GM23338 (cell line): ENCODE measurements at places on chromosomes 4 and X.

DNA sequence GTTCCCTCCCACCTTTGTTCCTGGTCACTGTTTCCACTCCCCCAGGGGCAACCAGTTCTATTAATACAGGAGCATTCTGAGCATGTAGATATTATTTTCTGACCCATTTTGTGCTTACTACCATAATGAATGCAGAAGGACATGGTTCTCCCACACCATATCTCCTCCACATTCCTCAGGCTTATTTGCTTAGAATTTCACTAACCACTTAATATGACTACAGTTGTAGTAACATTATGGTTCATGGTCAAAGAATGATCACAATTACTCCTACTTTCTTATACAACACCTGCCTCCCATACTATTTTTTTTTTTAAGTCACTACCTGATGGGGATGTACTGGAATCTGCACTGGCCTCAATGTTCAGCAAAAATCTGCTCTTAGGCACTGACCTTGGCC is 7.5 kb upstream of the FAM184B start:
- DNase-seq = no peak

DNA sequence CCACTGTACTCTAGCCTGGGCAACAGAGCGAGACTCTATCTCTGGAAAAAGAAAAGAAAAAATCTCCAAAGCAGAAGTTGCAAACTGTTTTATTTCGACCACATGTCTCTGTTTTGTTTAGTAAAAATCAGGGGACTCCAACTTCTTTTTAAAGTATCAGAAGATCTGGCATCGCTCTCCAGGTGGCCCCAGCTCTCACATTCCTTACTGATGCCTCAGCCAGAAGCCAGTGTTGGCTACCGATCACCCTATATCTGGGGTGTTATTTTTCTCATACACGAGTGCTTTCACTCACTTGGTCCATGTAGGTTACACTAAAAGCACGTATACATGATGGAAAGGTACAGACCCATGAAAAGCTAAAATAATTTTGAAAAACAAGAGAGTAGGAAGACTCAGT is 8.3 kb downstream of the MPP1 start:
- peak; percentile 29 for DNase-seq

DNA sequence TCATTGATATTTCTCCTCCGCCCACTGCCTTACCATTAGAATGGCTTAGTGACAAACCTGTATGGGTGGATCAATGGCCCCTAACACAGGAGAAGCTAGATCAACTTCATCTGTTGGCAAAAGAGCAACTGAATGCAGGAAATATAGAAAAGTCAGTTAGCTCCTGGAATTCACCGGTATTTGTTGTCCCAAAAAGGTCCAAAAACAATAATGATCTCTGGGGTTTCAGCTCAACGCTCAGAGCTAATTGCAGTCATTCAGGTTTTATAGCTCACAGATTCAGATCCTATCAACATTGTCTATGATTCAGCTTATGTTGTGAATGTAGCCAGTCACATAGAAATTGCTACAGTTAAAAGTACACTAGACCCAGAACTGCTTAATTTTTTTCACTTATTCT is 124.0 kb upstream of the ZCCHC13 start:
- DNase-seq = no peak

- no peak for DNase-seq
Observed at GRCh38 chrX:100926453-100926852, 2.3 kb downstream of the XKRX start.

DNA sequence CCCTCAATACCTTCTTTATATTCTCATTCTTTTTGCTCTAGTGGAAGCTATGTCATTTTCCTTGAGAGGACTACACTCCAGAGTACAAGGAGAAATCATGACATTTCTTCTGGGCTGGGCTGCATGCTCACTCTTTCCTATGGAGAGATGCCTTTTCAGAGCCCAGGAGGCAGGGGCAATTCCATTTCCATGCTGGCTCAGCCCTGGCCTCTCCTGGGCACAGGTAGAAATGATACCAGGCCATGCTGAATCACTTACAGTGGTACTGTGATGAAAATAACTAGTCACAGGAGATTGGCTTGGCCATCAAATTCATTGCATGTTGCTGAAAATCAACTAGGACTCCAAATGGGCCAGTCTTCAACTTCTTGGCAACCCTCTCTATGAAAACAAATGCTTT is 34.0 kb upstream of the PPARGC1A start:
- DNase-seq = no peak

DNA sequence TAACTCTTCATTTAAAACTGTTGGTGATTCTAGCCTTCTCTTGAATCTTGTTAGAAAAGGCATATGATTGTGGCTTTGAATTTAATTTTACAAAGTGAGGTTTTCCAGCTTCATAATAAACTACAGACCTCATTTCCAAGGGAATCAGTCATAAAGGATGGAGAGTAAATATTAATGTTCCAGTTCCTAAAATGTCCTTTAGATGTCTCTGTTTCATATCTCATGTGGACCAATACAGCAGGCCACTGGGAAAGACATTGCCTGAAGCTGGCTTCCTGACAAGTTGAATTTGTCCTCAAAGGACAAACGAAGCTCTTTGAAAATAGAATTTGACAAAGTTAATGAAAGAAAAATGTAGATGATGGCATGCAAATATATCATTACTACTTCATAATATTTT is 125.4 kb downstream of the ZNF330 start:
- peak; percentile 18 for DNase-seq

DNA sequence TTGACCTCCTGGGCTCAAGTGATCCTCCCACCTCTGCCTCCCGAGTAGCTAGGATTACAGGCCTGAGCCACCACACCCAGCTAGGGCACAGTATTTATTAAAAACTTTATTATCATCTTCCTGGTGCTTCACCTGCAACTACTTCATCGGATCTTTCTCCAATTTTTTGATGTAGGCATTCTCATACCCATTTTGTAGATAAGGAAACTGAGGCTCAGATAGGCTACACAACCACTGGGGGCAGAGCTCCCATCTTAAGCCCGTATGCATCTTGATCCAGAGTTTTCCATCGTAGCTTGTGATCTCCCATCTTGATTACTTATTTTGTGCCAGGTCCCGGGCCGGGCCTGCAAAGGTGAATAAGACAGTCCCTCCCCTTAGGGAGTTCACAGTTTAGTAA is 68.1 kb upstream of the BCOR start:
- no peak for DNase-seq

GRCh38 chrX:15856636-15857035 is 2.0 kb upstream of the AP1S2 start:
- DNase-seq = no peak

DNA sequence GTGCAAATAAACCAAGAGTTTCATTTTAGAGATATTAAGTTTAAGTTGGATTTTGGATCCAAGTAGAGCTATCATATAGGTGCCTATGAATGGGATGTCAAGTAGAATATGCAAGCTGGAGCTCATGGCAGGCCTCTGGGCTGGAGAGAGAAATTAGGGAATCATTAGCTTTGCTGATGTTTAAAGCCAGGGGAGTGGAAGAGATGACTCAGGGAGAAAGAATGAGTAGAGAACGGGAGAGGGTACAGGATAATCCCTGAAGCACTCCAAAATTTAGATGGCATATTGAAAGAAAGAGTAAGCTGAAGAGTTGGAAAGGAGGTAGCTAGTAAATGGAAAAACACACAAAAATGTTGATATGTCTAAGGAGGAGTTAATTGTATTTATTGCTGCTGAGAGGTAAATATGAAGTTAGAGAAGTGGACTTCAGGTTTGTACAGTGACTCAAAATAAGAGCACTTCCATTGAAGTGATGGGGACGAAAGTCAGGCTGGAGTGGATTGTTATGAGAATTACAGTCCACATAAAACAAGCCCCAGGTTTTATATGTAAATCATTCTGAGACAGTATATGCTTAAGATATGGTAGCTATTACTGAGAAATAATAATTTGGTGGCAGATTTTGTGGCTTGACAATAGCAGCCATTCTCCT is 72.5 kb upstream of the GRXCR1 start:
- DNase-seq = no peak

DNA sequence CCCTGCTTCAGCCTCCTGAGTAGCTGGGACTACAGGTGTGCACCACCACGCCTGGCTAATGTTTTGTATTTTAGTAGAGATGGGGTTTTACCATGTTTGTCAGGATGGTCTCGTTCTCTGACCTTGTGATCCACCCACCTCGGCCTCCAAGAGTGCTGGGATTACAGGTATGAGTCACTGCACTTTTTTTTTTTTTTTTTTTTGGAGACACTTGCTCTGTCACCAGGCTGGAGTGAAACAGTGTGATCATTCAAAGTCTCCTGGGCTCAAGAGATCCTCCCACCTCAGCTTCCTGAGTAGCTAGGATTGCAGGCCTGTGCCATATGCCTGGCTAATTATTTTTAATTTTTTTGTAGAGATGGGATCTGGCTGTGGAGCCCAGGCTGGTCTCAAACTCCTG is 338.8 kb downstream of the PPP3CA start:
- no peak for DNase-seq

GRCh38 chr4:14049946-14050345 is 422.4 kb upstream of the BOD1L1 start:
- DNase-seq = no peak

- DNase-seq = no peak
Observed at GRCh38 chrX:124307253-124307907, 25.1 kb upstream of the TEX13D start.

GRCh38 chrX:152912106-152912505 is 14.2 kb downstream of the ZNF185 start:
- DNase-seq = peak; percentile 29

GRCh38 chr4:10917566-10917965 is 233.0 kb upstream of the CLNK start:
- DNase-seq = no peak

DNA sequence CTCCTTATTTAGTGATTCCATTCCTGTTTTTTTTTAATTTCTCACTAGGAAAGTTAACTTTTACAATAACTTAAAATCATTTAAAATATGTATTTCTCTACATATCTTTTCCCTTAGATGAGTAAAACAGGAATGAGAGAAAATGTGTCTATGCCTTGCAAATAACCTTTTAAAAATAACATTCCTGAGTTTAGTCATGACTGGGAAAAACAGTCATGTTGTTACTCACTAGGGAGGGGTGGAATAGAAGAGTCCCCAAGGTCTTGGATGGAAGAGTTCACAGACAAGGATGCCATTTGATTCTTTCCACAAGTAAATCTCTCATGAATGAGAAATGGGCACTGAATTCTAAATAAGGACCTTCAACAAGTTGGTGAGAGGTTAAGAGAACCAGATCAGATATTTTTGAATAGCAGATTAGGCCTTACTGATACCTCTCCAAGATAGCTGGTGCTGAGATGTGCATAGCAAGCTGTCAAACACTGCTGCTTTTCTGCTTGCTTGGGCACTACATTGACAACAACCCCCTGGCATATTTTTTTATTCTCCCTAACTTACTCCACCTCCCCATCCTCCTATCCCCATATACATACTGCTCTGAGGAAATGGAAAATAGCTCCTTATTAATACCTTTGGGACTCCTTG is 25.1 kb downstream of the UGDH start:
- no peak for DNase-seq

GRCh38 chr4:87014284-87014782 is 79.5 kb downstream of the AFF1 start:
- no peak for DNase-seq

GRCh38 chr4:98570151-98570797 is 88.1 kb downstream of the TSPAN5 start:
- DNase-seq = no peak

GRCh38 chr4:41525129-41525528 is 12.8 kb upstream of the LIMCH1 start:
- peak; percentile 82 for DNase-seq

- DNase-seq = no peak
Observed at GRCh38 chr4:123433976-123434375, 37.4 kb downstream of the SPRY1 start.

GRCh38 chr4:8319731-8320385 is 50.3 kb downstream of the HTRA3 start:
- no peak for DNase-seq

DNA sequence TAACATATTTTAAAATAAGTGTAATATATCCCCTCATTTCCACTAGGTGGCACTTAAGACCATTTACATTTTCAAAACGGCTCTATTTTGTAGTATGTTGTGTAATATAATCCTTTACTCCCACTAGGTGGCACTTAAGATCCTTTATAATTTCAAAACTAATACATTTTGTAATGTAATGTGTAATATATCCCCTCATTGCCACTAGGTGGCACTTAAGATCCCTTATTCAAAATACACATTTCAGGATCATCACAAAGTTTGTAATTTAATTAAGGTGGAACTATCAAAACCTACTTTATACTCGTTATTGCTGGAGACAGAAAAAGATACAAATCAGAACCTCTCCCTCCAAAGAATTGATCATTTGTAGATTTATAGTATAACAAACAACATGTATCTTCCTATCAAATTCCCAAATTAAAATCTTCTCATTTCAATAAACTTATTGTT is 132.5 kb downstream of the ARHGAP6 start:
- peak; percentile 67 for DNase-seq

DNA sequence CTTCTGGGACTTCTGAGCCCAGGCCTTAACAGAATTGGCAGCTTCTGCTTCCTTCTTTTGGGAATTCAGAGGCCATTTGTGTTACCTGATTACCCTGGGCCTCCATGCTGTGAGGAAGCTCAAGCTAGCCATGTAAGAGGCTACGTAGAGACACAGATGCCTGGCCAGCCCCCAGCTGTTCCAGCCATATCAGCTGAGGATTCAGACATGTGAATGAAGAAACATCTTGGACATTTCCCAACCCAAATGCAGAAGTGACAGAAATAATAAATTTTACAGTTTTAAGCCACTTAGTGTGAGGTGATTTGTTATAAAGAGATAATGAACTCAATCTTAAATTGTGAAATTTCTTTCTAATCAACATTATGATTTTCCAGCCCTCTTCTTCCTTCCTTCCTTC is 18.7 kb upstream of the ZNF827 start:
- no peak for DNase-seq

DNA sequence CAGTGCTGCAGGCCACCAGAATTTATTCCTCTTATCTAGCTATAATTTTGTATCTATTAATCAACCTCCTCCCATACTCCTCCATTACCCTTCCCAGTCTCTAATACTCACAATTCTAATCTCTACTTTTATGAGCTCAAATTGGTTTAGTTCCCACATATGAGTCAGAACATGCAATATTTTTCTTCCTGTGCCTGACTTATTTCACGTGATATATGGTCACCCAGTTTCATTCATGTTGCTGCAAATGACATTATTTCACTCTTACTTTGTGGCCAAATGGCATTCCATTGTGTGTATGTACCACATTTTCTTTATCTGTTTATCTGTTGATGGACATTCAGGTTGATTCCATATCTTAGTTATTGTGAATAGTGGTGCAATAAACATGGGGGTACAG is 483.5 kb downstream of the ACTRT1 start:
- DNase-seq = no peak

GRCh38 chrX:2342874-2343273 is 157.9 kb downstream of the DHRSX start:
- no peak for DNase-seq

DNA sequence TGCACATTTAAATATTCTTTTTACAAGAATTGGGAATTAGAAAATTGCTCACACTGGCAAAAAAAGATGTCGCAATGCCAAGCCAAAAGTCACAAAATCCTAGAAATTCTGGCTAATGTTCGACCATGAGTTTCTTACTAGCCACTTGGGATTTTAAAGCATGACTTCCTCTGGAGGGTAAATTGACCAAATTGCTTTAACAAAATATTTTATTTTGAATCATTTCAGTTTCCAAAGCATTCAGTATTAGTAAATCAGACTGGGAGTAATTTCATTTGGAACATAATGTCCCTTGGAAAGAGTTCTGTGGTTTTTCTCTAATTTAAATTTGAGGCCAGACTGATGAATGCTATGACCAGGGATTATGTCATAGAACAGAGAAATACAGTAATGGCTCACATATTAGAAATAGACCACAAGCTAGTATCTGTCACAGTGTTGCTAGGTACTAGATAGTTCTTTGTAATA is 7.6 kb upstream of the CXCL5 start:
- DNase-seq = no peak
